ENCODE measurements at places on chromosomes 6 and 20.

DNA sequence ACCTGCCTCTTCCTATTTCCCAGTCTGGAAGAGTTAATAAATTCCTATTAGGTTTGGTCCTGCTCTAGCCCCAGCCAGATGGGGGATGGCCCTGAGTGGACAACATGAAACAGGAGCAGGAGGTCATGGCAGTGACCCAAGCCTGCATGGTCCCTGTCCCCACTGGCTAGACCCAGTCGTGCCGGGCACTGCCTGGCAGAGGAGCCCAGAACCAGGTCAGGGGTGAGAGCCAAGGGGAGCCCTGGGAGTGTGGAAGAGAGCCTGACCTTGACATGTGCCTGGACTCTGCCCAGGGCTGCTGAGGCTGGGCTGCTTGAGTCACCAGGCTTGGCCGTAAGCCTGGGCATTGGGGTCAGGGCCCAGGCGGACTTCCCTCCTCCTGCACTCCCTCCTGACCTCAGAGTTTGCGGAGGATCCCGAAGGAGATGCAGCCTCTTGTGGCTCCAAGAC lies 3.6 kb downstream of the AVP start:
- DNase-seq = peak; percentile 64

DNA sequence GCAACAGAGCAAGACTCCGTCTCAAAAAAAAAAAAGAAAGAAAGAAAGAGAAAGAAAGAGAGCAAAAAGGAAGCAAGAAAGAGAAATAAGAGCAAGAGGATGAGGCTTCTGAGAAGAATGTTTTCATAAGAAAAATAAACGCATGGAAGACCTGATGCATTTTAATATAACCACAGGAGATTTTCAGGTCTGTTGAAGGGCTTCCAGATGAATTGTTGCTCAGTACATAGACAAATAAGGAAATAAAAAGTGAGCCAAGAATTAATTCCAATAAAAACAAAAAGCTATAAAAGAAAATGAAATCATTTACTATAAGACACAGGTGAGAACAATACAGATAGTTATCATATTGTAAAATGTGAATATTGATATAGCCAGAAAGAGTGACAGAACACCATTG lies 43.5 kb downstream of the PERP start:
- DNase-seq = no peak

DNA sequence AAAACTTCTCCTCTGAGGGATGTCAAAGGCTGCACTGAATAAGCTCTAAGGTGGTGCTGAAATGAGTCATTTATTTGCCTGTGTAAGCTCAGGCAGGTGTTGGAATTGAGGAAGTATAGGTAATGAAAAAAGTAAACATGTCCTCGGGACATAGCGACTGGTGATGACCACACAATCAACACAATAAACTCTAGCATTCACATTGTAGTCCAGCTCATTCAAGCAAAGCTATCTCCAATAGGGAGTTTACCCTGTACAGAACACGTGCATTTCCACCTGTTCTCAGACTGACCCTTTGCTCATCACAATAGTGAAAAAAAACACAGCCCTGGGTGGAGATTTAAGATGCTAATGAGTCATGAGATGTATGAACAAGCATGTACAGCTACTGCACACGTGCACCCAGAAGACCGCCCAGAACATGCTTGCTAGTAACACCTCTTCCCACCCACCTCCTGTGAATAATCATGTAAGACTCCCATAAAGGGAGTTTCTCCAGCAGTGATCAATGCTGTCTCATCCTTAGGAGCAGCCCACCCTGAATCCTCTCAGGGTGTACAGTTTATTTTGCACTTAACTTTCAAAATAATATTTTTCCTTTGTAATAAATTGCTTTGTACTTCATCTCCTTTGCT lies 33.0 kb upstream of the POU5F1 start:
- DNase-seq = peak; percentile 94

DNA sequence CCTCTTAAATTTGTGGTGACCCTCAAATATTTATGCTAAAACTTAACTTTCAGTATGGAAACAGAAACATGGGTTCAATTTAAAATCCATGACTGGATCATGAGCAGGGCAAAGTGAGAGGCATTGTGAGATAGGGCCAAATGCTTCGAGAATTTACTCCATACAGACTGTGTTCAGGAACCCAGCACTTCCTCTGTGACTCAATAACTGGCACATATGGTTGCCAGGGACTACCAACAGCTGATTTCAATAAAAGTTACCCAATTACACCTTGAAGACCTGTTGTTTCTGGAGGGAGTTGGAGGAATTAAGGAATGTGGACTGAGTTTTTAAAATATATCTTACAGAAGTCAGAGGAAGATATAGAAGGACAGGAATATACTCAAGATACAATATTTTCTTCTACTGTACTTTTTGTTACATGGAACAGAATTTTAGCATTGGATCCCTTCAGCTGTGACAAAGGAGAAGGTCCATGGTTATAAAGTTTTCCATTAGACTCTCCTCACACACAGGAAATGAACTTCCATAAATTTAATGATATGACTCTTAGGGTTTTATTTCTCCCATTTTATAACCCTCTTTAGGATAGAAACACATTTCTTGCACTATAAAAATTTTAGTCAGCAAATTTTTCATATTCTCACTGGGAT lies 258.5 kb downstream of the KHDC1L start:
- peak; percentile 57 for DNase-seq

Measured in GM23248 (cell line).